Stimulated activated CD4-positive, alpha-beta T cell treated with anti-CD3 and anti-CD28 coated beads, TNF-alpha, amount 100 ng/mL, for 1 hour (primary cell): ENCODE measurements at places on chromosomes 1 and 21.

GRCh38 chr1:39927538-39927937 lies 25.8 kb upstream of the MYCL start:
- no peak for DNase-seq

DNA sequence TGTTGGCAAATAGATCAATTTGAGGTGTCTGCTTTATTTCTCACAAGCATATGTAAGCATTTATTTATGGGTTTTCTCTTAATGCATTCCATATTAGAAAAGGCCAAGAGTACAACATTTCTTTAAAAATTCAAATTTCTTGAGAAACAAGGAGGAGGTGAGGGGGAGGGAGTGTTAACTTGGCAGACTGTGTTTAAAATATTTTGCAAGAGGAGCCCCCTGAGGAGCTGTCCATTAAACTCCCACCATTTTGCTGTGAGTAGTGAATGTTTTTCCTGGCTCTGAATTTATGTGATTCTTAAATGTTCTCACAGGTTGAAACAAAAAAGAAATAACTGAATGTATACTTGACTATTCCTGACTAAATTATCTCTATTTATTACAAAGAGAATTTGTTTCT lies 363.8 kb downstream of the PTPRC start:
- no peak for DNase-seq

- DNase-seq = no peak
Measured at GRCh38 chr1:229428256-229428655, 5.6 kb downstream of the ACTA1 start.

GRCh38 chr1:221620437-221621384 lies 121.2 kb downstream of the DUSP10 start:
- no peak for DNase-seq

DNA sequence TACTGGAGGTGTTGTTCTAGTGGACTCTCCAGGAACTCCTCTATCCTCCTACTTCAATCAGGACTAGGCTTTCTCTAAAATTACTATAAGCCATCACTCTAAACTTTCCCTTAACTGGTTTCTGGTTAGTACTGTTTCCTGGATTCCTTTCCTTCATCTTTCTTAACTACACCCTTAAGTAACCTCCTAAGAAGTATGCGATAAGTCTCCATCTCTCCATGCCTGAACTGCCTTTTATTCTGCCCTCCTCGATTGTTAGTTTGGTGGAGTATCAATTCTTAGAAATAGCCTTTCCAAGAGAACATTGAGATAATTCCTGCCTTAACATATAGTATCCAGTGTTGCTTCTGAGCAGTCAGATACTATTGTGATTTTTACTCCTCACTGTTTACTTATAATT lies 162.9 kb upstream of the PDE4B start:
- no peak for DNase-seq

GRCh38 chr1:27436204-27437159 lies 44.1 kb downstream of the GPR3 start:
- no peak for DNase-seq

- DNase-seq = no peak
Measured at GRCh38 chr21:45388611-45389296, 16.2 kb upstream of the COL18A1 start.

GRCh38 chr1:226350519-226350865 lies 41.5 kb upstream of the LIN9 start:
- DNase-seq = no peak

DNA sequence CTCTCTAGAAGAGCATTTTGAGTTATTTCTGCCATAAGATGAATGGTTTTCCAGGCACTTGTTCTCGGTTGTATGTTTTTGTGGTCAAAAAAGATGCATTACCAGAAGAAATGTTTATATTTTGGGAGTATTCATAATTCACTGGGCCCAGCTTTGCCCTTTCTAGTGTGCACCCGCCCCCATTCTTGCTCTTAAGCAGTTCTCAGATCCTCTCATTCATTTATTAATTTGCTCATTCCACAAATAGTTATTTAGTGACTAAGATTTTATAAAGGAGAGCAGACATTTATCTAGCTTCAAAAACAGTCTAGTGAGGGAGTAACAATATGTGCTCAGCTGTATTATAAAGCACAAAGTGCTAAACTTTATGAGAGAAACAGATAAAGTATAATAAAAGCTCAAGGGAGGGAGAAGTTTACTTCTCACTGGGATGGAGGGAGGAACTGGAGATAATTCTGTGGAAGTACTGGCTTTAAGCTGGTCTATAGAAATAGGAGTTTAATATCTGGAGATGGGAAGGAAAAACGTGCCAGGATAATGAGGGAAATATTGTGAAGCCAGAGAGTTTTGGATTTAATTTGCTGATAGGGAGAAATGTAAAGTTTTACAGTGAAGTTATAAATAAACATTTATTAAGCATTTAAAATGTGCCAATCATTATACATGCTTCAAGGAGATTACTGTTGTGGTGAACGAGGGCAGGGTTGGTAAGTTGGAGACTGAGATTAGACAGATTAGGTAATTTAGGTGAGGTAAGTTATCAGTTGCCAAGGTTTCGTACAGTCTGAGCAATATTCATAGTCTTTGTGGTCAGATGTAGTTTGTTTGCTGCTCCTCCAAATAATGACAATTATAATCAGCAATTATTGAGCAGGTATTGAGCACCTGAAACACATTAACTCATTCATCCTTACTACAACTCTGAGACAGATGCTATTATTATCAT lies 9.1 kb upstream of the MACF1 start:
- DNase-seq = no peak

- DNase-seq = no peak
Measured at GRCh38 chr21:18468790-18469189, 65.2 kb upstream of the TMPRSS15 start.

DNA sequence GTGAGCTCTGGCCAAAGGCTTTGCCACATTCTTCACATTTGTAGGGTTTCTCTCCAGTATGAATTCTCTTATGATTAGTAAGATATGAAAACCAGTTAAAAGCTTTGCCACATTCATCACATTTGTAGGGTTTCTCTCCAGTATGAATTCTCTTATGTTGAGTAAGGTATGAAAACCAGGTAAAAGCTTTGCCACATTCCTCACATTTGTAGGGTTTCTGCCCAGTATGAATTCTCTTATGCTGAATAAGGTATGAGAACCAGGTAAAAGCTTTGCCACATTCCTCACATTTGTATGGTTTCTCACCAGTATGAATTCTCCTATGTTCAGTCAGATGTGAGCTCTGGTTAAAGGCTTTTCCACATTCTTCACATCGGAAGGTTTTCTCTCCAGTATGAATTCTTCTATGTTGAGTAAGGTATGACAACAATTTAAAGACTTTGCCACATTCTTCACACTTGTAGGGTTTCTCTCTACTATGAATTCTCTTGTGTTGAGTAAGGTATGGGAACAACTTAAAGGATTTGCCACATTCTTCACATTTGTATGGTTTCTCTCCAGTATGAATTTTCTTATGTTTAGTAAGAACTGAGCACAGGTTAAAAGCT lies 20.7 kb downstream of the ZNF695 start:
- no peak for DNase-seq

GRCh38 chr1:230788561-230789275 lies 41.5 kb downstream of the CAPN9 start:
- DNase-seq = no peak

- no peak for DNase-seq
Measured at GRCh38 chr1:201584471-201585092, 45.7 kb downstream of the NAV1 start.

GRCh38 chr21:32475162-32475812 lies 62.8 kb downstream of the EVA1C start:
- no peak for DNase-seq

DNA sequence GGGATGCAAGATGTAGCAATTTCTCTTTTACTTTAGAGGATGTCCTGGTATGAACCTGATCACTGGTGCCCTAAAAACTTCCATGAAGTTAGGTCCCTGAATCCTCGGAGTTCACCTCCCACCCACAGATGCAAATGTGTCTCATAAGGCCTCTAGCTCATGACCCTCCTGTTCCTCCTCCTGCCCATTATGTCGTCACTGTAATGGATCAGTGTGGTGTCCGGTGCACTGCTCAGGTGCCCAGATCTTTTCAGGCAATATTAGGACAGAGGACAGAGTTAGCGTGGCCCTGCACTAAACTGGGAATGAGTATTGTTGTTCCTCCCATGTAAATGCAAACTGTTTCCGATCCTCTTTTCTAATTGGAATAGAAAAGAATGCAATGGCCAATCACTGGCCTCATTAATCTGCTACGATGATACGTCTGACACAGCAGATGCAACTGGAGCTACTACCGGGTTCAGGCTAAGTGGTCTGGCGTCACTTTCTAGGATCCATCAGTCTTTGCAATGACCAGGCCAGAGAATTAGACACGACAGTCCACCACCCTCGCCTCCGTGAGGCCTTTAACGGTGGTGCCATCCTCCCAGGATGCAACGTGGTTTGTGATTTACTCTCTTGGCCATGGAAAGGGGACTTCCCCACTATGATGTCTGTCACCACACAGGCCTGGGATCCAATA lies 3.4 kb upstream of the COL6A2 start:
- DNase-seq = no peak

DNA sequence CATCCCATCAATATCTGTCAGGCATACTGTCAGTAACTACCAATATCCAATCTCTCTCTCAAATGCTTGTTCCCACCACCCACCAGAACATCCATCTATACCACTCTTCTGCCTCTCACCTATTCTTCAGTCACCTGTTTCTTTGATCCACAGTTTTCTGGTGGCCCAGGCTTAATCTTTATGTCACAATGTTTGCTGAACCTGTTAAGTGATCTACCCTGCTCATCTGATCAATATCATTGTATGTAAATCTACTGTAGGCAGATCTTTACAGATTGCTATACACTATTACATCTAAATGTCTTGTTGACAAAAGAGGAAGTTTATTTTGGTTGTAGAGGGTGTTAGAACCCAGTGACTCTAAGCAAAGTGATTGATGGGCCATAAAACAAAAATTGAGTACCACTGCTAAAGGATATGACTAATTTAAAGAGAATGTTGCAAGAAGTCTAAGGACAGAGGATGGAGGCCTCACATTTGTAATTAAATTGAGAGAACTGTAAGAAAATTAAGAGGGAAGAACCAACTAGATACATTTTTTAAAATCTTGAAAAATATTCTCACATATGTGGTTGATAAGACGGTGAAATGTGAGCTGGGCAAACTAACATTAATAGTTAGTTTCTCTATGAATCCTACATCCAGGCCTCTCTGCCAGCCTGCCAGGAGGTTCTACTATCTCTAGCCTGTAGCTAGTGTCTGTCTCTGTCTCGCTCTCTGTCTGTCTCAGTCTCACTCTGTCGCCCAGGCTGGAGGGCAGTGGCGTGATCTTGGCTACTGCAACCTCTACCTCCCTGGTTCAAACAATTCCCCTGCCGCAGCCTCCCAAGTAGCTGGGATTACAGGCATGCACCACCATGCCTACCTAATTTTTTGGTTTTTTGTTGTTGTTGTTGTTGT lies 34.1 kb downstream of the EGLN1 start:
- DNase-seq = no peak

DNA sequence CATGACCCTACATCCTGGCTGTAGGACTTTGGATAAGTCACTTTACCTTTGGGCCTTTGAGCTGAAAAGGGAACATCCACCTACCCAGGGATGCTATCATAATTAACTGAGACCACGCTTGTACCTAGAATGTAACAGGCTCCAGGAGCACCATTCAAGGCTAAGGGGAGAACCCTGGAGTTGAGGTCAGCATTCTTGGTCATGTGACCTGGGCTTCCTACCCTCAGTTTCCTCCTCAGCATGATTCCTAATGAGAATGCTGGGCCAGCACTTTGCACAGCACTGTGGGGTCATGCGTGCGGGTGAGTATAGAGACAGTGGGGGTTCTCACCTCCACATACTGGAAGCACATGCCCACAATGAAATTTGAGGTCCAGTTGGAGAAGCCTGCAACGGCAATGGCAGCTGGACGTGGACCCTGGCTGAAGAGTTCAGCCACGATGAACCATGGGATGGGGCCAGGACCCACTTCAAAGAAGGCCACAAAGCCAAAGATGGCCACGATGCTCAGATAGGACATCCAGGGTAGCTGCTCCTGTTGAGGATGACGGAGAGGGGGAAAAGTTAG lies 31.3 kb downstream of the SLC2A1 start:
- no peak for DNase-seq

DNA sequence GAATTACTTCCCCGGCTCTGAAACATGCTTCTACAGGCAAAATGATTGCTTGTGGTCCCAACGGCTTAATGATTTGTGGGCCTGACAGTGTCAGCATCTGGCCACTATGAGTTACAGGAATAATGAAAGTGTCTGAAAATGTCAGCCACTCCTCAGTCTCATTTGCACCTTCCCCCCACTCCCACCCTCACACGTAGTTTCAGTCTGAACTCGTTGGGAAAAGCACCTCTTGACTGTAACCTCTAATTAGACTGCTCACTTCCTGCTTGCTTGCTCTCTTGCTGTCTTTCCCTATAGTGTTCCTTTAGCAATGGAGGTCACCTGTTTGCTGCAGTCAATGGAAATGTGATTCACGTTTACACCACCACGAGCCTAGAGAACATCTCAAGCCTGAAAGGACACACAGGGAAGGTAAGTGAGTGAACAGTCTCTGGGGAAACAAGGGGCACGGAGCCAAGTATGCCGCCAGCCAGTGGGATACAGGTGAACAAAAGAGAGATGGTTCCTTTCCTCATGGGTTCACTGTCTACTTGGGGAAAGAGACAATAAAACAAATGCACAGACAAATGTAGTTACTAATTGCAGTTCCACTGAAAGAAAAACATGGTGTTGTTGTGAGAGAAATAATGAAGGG lies 27.1 kb downstream of the CFAP57 start:
- no peak for DNase-seq

GRCh38 chr1:167200749-167201148 lies 19.9 kb upstream of the POU2F1 start:
- DNase-seq = no peak

- no peak for DNase-seq
Measured at GRCh38 chr1:177858332-177858821, 111.5 kb downstream of the SEC16B start.

GRCh38 chr1:174090471-174090870 lies 68.3 kb upstream of the RC3H1 start:
- no peak for DNase-seq
